ENCODE measurements at places on chromosomes 12 and 14. TPM values are rescaled to one million over a fixed set of nuclear protein-coding genes. Genes with fewer than 3 reads are reported as not detected.

The KLRF1 gene
- not detected for polyA plus RNA-seq

The CLEC9A gene
- polyA plus RNA-seq = not detected

The OR6C65 gene
- not detected for polyA plus RNA-seq

- no peak overlapping the region for H3K27ac ChIP-seq
- no peak for DNase-seq
- H3K27me3 ChIP-seq = no peaks in the 10 kb centered on the region
- H3K36me3 ChIP-seq = no peaks in the 10 kb centered on the region
Observed at GRCh38 chr14:34277191-34277590, 184.8 kb downstream of the SPTSSA start.
